NCI-H1417 (cell line): ENCODE measurements at places on chromosomes 1 and 21.

DNA sequence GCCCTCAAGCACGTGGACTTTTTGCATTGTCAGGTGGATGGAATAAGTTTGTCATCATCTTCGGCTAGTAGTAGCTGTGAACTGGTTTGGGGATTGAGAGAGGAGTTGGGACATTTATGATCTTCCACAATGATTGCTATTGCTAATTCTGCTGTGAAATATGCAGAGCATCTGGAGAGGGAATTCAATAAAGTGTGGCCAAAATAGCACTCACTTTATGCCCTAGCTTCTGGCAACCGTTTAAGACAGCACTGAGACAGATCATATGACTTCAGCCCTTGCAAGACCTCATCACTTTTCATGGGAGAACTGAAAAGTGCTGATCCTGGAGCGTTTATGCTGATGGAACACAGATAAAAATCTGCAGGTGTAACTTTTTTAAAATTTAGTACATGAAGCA lies 360.8 kb downstream of the GPATCH2 start:
- no peak for DNase-seq

DNA sequence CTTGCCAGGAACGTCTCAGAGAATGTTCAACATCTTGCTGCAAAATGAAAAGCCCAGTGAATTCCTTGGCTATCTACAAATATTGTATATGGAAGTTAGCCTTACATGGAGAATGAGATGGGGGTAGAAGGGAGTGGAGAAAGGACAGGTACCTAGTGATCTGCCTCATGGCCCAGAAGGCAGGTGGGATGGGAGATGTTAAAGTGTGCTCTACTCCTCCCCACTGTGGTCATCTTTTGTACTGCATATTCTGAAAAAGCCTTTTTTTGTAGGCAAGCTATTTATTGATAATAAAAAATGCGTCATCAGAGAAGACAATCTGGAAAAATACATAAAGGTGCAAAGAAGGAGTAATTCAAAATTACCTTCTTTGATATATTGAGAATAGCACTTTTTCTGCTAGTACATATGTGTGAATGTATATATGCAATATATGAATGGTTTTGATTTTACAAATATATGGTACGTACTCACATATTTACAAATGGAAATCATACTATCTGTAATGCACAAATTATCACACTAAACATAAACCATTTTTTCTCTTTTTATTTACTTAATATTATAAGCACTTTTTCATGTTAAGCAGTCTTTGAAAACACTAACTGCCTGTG lies 19.1 kb upstream of the SLC5A9 start:
- peak; percentile 73 for DNase-seq

- no peak for DNase-seq
Observed at GRCh38 chr1:186659890-186660341, 20.3 kb downstream of the PTGS2 start.

- DNase-seq, result no peak
Observed at GRCh38 chr1:32969566-32969965, 5.0 kb upstream of the RNF19B start.

DNA sequence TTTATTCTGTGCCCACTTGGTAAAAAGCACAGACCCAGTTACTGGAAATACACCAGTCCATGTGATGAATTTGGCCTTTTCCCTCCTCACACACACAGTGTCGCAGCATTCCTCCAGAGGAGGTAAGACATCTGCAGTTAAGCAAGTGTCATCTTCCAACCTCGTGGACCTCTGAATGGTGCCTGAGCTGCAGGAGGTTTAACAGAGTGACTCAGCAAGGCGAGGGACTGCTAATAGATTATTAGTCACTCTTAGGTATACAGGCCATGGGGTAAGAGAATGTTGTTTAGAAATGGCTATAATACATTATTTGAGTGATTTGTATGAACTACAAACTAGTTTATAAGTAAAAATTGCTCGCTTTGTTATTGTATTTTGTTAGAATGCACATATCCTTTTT lies 8.6 kb upstream of the LRRC8B start:
- DNase-seq, result no peak

GRCh38 chr1:11929849-11930248 lies 3.6 kb upstream of the KIAA2013 start:
- DNase-seq, result no peak

DNA sequence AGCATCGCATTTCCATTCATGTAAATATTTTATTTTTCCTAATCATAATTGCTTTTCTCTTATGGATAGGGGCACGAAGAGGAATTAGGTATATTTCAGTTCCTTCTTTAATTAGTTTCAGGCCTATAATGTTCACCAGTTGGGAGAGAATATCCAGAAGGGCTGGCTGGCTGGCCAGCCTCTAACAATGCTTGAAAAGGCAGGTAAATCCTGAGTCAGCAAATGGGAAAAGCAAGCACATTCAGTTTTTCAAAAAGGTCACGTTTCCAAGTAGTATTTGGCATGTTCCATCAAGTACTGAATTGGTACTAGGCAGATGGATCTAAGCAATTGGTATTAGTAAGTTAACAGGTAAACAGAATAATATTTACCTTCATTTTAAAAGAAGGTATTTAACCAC lies 8.0 kb downstream of the RAB29 start:
- no peak for DNase-seq

DNA sequence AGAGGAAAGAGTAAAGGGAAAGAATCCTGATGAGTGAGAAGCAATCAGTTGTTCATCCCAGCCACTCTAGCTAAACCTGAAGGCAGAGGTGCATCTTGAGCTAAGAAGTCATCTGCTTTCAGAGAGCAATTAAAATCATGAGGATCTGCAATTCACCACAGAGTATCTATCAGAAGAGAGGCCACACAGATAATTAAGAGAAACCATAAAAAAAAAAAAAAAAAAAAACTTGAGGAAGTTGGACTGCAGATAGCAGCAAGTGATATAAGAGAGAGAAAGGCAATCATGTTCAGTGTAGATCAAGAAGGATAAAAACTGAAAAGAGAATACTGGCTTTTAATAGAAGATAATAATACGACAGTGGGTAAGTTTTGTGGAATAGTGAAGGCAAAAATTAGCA lies 17.7 kb downstream of the FOXJ3 start:
- no peak for DNase-seq

DNA sequence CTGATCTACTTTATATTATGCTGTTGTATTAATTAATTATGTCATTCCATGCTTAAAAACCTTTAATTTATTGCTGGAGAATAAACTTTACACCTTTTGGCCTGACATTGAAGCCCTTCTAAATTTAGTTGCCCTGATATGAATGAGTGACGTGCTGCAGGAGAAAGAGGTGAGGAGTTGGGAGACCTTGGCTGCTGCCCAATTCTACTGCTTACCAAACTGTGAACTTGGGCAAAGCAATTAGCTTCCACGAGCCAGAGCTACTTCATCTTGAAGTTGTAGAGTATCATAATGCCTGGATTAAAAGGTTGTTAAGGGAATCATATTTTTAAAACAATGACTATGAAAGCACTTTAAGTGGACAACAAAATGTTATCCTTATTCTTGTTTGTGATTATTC lies 126.8 kb upstream of the DEPDC1 start:
- no peak for DNase-seq

DNA sequence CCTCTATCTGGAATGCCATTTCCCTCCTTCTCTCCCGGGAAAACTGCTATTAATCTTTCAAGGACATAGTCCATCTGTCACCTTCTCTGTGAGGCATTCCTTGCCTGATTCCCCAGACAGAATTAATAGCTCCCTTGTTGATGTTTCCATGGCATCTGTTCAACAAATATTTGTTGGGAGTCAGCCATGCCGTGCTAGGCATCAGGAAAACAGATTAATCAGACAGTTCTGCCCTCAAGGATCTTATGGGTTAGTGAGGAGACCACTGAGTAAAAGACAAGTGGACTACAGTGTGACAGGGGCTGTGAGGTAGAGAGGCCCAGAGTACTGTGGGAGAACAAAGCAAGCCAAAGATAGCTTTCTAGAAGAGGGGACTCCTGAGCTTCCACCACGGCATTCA lies 11.4 kb upstream of the MAGOH start:
- no peak for DNase-seq

DNA sequence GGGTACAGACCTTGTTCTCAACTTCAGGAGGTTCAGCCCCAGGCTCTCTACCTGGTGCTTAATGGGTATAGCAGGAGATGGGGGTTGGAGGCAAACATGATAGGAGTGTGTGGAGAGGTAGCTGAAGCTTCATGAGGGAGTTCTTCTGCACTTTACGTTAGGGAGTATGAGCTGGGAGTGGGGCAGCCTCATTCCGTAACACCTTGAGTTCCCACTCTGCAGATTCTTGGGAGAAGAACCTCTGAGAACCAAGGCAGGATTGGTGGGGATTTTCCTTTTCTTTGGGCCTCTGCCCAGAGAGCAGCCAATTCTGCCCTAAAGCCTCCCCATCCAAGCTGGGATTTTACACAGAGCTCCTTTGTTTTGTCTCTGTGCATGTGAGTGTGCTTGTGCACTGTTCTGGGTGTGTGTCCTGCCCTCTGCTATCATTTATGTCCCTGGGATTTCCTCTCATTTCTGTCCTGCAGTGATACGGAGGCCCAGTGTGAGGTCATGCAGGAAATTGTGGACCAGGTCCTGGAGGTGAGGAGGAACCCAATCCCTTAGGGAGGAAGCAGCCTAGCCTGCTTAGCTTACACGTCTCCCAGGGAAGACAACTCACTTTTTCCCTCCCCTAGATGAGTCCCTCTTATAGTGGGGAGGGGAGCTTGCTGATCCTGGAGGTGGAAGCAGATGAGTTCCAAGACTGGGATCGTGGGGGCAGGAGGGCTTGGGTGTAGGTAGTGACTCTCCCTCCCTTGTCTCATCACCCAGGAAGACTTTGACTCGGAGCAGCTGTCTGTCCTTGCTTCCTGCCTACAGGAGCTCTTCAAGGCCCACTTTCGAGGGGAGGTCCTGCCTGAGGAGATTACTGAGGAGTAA lies 11.6 kb upstream of the SLC27A3 start:
- no peak for DNase-seq

GRCh38 chr1:100414693-100415497 lies 62.6 kb downstream of the CDC14A start:
- peak; percentile 75 for DNase-seq

GRCh38 chr21:40547906-40548513 lies 298.9 kb downstream of the DSCAM start:
- DNase-seq, result peak; percentile 66

- DNase-seq, result no peak
Observed at GRCh38 chr1:190975827-190976226, 498.2 kb upstream of the BRINP3 start.

- no peak for DNase-seq
Observed at GRCh38 chr1:56574794-56575193, 4.6 kb downstream of the PLPP3 start.

DNA sequence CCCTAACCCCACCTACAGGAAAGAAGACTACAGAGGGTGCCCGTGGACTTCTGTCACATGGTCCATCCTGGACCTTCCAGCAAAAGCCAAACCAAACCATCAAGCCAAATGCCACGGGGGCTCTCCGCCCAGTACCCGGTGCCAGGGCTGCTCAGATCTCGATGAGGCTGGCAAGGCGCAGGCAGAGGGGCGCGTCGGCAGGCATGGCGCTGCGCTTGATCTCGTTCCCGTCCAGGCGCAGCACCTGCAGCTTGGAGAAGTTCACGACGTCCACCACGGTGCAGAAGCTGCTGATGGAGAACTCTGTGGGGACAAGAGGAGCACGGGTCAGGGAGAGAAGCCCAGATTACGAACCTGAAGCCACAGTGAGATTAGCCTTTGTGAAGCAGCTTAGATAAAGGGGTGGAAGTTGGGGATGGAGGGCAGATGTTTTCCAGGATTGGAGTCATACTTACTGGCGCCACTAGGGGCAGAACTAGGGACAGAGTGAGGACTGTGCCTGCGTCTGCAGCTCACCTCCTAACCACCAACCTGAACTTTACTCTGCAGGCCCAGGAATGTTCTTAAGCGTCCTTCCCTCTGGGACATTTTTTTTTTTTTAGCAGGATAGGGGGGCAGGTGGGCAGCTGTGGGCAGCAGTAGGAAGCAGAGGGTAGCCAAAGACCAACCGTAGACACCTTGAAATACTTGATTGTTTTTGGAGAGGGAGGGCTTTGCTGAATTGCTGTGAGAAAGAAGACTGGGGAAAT lies 8.6 kb downstream of the FMOD start:
- peak; percentile 77 for DNase-seq

DNA sequence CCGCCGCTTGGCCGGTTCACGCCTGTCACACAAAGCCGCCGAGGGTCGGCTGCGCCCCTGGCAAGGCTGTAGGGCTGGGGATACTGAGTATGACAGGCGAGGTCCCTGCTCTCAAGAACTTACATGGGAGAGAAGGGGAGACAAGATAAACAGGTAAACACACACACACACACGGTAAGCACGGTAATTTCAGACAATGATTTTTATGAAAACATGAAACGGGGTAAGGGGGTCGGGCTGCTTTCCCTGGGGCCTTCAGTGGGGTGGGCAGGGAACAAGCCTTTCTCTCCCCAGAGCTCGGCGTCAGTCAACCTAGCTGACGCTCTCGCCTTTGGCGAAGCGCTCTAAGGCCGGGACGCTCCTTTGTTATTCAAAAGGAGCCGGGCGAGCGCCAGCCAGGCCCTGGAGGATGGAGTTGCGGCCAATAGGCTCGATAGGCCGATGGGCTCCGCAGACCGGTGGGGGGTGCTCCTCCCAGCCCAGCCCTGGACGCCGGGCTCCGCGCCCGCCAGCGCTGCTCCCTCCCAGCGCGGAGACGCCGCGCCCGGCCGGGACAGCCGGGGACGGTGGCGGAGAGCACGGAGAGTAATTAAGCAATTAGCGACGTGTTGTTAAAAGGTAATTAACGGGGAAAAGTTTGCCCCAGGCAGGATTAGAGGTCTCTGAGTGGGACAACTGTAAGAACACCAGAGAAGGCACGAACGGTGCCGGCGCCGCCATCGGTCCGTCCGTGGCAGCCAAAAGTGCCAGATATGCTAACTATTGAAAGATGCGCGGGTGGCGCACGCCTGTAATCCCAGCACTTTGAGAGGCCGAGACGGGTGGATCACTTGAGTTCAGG lies 950 bp upstream of the INKA2 start:
- peak; percentile 84 for DNase-seq

DNA sequence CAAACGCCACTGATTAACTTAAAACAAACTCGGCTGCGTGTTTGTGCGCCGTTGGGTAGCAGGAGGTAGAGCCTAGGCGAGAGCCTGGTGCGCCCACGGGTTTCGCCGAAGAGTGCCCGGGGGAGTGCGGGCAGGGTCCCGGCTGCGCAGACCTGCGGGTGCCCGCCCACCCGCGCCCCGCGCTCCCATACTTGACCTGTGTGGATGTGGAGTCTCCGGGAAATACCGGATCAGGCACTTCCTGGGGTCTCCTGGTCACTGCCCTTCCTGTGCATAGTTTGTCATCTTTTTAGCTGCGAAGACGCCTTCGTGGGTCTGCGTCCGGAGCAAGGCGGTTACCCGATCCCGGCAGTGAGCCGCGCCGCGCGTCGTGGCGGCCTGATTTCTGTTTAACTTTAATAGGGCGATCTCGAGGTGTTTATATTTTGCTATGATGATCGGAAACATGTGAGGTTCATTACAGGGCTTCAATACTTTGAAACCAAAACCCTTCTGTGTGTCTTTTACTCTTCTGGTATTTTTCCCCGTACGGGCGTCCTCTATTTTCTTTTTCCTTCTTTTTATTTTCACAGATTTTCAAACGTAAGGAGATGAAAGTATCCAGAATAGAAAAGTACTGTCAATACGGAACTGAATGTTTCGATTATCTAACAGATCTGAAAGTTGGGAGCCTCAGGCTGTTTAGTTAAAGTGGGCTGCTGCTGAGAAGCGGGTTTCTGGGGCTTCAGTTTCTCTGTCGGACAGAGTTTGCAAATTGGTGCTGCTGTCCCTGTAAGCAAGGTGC lies 15.2 kb downstream of the NR5A2 start:
- no peak for DNase-seq

GRCh38 chr1:35706846-35707600 lies 11.7 kb downstream of the C1orf216 start:
- DNase-seq, result peak; percentile 70

- no peak for DNase-seq
Observed at GRCh38 chr1:199727682-199728081, 299.8 kb upstream of the NR5A2 start.
